ENCODE measurements at places on chromosomes 3 and 15. TPM values are rescaled to one million over a fixed set of nuclear protein-coding genes. Genes with fewer than 3 reads are reported as not detected.

The RASL12 gene
- total RNA-seq = 1.7 TPM

The CLDN16 gene
- 0.09 TPM for total RNA-seq

The SLC24A5 gene
- not detected for total RNA-seq

The C3orf52 gene
- 10.7 TPM for total RNA-seq

The FOXL2 gene
- total RNA-seq = not detected

The ONECUT1 gene
- total RNA-seq = not detected

The PDE8A gene
- total RNA-seq = 20.6 TPM

The OCA2 gene
- total RNA-seq = not detected

The STRIT1 gene
- total RNA-seq = not detected

The AMIGO3 gene
- 0.27 TPM for total RNA-seq

The CCR8 gene
- total RNA-seq = not detected

The TRH gene
- total RNA-seq = 2.5 TPM

The TM6SF1 gene
- total RNA-seq = not detected

The LINGO1 gene
- not detected for total RNA-seq

The MRPL46 gene
- 16.4 TPM for total RNA-seq

The CSK gene
- 28.1 TPM for total RNA-seq

The KLHL6 gene
- total RNA-seq = not detected

The TRPC1 gene
- total RNA-seq = 26.1 TPM

The NLGN1 gene
- 6.1 TPM for total RNA-seq

The FBXO40 gene
- not detected for total RNA-seq

The HRH1 gene
- 20.6 TPM for total RNA-seq

The OR5H15 gene
- total RNA-seq = not detected

All from fibroblast of the aortic adventitia (primary cell).